Activated CD8-positive, alpha-beta memory T cell treated with anti-CD3 and anti-CD28 coated beads for 1 hour (primary cell): ENCODE measurements at places on chromosomes 12 and 14.

- DNase-seq: no peak
Measured at GRCh38 chr12:79046021-79046420, 181.4 kb downstream of the SYT1 start.

- no peak for DNase-seq
Measured at GRCh38 chr12:119157978-119158377, 20.8 kb upstream of the HSPB8 start.

DNA sequence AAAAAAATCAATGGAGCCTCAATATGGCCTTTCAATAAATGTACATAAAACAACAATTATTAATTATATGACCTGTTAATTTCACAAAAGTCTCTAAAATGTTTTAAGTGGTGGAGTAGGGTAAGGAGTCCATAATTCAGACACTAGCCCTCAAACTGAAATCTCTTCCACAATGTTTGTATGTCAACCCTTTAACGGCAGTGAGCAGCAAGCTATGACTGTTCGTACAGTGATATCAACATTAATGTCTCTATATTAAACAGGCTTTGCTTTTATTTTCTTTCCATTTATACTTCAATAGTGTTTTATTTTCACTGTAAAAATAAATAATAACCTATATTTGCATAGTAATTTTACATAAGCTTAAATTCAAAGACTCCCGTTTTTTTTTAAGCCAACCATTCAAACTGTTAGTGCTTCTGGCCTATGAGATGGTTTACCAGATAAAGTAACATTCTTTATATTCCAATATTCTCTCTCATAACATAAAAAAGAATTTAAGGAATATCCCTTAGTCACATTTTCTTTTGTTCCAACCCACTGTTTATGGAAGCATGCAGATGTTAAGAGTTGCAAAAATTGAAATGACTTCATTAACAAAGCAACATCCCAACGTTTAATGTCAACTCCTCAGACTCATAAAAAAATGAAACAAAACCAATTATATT, 2.3 kb downstream of the CDK17 start:
- no peak for DNase-seq

DNA sequence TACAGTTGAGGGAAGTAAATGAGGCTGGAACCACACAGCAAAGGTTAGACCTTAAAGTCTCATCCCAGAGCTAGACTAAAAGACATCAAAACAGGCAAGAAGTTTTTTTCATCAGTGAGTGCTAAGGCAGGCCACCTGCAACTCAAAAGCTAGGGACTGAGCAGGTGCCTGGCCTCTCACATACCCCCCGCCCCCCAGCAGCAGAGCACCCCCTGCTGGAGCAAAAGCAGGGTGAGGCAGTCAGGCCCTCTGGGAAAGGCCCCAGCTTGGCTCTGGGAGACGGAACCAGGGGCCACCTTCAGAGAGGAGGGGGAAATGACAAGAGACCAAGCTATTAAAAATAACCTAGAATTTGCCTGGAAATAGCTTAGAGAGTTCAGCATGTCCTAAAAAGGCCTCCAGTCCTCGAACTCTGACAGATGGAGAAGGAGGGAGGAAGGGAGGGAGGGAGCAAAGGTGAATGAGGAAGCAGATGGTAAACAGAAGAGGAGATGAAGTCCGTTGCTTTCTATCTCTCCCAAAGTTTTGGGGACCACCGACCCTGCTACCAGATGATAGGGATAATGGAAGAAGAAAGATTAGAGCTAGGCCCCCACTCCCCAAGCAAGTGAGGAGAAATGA, 1.8 kb downstream of the ITGA7 start:
- no peak for DNase-seq
